Activated CD4-positive, alpha-beta T cell treated with anti-CD3 and anti-CD28 coated beads, Interleukin-2, amount 10 ng/mL, durations not matched to agents 24 days and 14 days (primary cell): ENCODE measurements at places on chromosomes 1 and 21.

DNA sequence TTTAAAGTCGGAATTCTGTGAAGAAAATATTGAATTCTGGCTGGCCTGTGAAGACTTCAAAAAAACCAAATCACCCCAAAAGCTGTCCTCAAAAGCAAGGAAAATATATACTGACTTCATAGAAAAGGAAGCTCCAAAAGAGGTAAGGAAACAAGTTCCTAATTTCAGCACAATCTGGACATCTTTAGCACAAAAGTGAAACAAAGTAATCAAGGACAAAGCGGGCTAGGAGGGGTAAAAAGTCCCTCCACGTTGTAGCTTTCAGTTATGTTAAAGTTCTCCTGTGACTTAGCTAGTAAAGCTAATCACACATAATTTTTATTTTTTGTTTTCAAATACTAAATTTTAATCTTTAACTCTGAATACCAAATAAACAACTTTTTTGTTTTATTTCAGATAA lies 2.2 kb downstream of the RGS2 start:
- peak; percentile 20 for DNase-seq

- no peak for DNase-seq
Measured at GRCh38 chr1:36602184-36602583, 119.5 kb upstream of the CSF3R start.

GRCh38 chr1:78651241-78651640 lies 1.6 kb downstream of the IFI44 start:
- DNase-seq = peak; percentile 77

DNA sequence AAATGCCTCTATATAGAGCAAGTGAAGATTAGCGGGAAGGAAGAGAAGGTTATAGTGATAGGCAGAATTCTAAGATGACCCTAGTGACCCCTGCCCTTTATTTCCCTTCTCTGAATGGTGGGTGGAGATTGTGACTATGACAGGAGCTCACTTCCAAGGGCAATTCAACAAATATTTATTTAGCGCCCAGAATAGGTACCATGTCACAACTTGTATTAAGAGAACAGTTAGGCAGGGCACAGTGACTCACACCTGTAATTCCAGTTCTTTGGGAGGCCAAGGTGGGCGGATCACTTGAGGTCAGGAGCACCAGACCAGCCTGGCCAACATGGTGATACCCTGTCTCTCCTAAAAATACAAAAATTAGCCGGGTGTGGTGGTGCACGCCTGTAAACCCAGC lies 236.0 kb upstream of the POGK start:
- DNase-seq = no peak

DNA sequence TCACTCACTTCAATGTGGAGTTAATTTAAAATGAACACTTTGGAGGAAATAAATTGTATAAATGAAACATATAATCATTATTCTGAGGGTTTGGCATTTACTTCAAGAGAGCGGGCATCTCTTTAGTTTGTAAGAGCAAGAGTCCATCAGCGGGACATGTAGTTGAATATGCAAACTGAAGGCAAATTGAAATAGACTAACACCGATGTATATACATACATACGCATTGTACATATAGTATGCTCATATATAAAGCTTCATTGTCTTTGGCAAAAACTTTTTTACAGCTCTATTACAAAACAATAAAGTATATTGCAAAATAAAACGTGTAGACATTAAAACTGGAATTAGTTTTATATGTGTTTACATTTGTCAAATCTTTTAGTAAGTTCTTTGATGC lies 328.9 kb downstream of the LTN1 start:
- no peak for DNase-seq

GRCh38 chr1:86779308-86780191 lies 75.2 kb downstream of the SH3GLB1 start:
- no peak for DNase-seq

DNA sequence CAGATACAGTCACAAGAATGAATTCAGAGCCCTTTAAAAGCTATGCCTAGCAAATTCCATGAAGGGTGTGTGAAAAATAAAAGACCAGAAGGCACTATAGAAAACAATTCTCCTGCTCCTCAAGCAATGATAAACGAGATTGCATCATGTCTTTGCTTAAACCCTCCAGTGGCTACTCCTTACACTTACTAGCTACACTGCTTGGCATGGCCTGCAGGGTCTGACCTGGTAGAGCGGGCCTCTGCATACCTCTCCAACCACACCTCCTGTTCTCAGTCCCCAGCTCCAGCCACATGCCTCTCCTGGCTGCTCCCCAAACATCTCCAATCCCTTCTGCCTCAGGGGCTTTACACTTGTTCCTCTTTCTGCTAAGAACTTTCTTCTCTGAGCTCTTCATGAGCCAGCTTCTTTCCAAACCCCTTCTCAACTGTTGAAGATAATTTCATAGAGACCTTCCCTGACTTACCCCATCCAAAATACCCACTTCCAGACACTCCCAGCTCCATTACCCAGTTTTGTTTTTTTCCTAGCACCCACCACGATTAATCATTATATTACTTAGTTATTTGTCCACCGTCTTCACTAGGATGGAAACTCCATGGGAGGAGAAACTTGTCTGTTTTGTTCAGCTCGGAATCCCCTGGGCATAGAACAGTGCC lies 11.2 kb upstream of the CREG1 start:
- no peak for DNase-seq

GRCh38 chr1:155970531-155971167 lies 7.7 kb downstream of the ARHGEF2 start:
- peak; percentile 71 for DNase-seq

DNA sequence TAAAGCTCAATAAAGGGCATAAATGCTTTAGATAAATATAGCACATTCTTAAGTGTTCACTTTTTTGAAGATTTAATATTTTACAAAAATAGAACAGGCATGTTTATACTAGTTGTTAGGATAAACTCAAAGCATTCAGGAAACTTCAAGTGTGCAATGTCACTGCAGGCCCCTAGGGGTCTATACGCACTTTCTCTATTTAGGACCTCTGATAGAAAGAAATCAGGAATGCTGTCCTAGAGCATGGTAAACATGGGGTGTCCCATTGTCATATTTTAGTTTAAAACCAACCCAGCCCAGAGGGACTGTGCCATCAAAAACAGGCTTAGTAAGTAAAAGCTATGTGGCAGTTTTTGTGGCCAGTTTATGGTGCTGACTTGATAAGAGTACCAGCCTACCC lies 102.2 kb downstream of the BARHL2 start:
- no peak for DNase-seq

DNA sequence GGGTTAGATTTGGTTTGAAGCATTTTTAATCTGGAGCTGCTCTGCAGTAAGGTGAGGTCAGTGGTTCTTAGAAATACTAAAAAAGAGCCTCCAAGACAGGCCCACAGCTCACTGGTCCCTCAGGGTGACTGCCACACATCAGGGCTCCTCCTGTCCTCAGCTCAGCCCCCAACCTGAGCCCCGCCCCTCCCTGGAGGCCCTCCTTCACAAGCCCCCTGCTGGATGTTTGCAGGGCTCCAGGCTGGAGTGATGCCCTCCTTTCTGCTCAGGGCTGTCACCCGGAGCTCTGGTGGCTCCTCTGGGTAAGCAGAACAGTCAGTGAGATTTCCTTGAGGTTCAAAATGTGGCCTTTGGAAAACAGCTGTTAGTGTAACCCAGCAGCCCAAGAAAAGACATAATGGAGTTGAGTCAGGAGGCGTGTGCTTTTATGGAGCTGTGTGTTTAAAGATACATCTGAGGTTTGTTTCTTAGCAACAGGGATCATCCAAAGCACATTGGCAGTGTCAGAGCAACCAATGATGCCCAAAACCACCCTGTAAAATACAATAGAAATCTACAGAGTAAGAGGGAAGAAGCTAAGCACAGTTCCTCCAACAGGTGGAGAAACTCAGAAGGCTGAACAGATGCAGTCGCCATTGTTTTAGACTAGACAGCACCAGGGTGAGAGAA lies 21.4 kb downstream of the STUM start:
- peak; percentile 62 for DNase-seq

DNA sequence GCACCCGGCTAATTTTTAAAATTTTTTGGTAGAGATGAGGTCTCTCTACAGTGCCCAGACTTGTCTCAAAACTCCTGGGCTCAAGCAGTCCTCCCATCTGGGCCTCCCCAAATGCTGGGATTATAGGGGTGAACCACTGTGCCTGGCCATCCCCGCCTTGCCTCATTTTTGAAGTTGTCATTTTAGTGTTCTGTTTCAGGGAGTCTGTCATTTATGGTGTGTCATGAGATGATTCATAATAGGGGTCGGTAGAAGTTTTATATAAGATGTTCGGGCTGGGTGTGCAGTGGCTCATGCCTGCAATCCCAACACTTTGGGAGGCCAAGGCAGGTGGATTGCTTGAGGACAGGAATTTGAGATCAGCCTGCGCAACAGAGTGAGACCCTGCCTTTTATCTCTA lies 8.5 kb downstream of the PRCC start:
- DNase-seq = no peak

DNA sequence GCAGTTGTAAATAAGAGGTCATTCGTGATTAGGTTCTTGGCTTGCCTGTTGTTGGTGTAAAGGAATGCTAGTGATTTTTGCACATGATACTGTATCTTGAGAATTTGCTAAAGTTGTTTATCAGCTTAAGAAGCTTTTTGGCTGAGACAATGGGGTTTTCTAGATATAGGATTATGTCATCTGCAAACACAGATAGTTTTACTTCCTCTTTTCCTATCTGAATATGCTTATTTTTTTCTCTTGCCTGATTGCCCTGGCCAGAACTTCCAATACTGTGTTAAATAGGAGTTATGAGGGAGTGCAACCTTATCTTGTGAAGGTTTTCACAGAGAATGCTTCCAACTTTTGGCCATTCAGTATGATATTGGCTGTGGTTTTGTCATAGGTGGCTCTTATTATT lies 576.1 kb upstream of the RGS18 start:
- DNase-seq = no peak

DNA sequence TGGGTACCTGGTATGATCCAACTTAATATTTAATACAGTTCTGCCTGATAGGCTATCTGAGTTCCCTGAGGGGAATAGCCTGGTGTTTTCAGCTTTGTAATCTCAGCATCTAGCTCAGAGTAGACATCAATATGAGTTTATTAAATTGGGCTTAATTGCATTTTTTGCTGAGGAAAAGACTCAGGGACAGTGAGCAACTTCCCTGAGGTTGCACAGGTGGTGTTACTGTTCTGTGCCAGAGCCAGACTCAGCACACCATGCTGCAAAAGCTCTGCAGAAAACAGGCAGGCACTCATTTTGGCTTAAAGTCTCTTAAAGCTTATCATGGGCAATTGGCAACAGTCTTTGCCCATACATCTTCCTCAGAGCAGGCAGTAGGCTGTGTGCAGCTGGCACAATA lies 90.5 kb upstream of the JUN start:
- no peak for DNase-seq

DNA sequence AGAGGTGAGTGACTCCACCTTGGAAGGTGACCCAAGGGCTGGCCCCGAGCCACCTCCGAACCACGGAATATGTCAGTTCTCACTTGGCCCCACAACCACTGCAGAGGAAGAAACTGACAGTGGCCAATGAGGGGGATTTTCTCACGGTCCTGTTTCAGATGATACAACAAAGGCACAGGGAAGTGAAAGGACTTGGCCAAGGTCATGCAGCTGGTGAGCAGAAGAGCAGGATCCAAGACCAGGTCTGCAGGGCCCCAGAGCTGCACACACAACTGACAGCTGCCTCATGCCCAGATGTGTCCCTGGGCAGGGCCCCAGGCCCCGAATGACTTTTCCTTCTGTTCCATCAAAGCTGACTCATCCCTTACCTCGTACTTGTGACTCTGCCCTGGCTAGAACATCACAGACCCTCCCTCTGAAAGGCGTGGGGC lies 25.8 kb upstream of the EVA1B start:
- no peak for DNase-seq

DNA sequence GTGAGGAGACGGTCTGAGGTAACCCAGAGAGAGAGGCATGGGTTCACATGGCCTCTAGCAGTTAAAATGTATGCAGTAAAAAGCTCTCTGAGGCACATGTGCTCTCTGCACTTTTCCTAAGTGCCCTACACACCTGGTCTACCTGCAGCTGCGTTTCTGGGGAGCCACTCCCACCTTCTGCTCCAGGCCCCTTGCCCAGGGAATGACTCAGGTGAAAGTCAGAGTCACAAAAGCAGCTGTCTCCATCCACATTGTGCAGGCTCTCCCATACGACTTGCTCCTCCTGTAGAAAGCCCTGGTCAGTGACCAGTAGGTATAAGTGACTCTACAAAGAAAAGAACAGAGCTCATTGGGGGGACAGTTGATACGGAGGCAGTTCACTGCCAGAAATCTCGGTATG lies 8.8 kb downstream of the MINDY1 start:
- no peak for DNase-seq

- no peak for DNase-seq
Measured at GRCh38 chr1:175073633-175074032, 6.0 kb downstream of the TNN start.

- no peak for DNase-seq
Measured at GRCh38 chr1:225777058-225777582, 506 bp upstream of the SRP9 start.

DNA sequence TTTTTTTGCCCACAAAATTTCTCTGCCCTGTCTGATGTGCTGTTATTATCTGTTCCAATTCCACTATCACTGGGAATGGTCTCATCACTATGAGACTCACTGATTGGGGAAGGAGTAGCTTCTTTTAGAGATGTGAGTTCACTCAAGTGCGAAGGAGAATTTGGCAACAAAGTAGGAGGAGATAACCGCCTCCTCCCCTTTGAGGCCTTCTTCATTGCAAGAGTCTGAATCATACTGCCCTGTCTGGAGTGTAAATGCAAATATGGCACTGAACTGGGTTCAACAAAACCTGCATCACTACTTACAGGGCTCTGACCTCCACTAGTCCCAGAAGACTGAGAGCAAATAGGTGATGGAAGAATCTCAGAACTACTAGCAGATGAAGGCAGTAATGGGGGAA lies 83.4 kb downstream of the ASH1L start:
- peak; percentile 50 for DNase-seq

GRCh38 chr1:46309401-46310159 lies 6.1 kb downstream of the UQCRH start:
- DNase-seq = no peak

GRCh38 chr1:203913073-203913521 lies 51.7 kb downstream of the SNRPE start:
- no peak for DNase-seq

DNA sequence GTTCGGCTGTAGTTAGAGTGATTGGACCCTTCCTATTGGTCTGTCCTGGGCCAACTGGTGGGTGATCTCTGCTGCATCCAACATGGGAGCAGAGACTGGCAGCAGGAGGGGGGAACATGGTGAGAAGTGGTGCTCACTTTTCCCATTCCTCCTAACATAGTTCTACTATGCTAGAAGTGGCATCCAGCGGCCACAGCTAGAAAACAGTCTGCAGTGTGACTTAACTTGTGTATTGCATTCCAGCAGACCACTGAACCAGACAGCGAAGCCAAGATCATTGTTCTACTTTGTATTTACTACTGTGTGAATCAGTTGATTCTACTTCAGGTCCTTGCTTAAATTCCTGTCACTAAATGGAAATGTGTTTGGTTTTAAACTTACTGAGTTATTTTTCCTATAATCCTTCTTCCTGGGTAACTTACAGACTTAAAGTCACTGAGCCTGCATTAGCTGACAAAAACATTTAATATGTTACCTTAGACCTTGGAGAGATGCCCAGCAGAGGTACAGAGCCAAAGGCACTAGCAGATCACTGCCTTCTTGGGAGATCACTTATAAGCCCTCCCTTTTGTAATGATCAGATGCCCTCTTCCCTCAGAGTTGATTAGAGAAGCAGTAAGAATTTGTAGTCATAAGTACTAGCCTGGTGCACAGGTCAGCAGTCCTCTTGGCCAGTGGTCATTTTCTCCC lies 8.2 kb downstream of the FABP3 start:
- no peak for DNase-seq

GRCh38 chr1:6222636-6223035 lies 13.1 kb downstream of the ICMT start:
- no peak for DNase-seq

GRCh38 chr21:20419772-20420171 lies 578.4 kb upstream of the NCAM2 start:
- DNase-seq = no peak

GRCh38 chr1:173002891-173003838 lies 47.6 kb downstream of the TNFSF18 start:
- DNase-seq = no peak
